NAMALWA (cell line): ENCODE measurements at places on chromosomes 1 and 21.

- DNase-seq = no peak
Measured at GRCh38 chr1:58934706-58935105, 150.9 kb upstream of the JUN start.

- DNase-seq = no peak
Measured at GRCh38 chr1:234882898-234883297, 245.7 kb downstream of the TOMM20 start.

GRCh38 chr1:147591261-147591891 lies 50.1 kb downstream of the BCL9 start:
- DNase-seq = no peak

DNA sequence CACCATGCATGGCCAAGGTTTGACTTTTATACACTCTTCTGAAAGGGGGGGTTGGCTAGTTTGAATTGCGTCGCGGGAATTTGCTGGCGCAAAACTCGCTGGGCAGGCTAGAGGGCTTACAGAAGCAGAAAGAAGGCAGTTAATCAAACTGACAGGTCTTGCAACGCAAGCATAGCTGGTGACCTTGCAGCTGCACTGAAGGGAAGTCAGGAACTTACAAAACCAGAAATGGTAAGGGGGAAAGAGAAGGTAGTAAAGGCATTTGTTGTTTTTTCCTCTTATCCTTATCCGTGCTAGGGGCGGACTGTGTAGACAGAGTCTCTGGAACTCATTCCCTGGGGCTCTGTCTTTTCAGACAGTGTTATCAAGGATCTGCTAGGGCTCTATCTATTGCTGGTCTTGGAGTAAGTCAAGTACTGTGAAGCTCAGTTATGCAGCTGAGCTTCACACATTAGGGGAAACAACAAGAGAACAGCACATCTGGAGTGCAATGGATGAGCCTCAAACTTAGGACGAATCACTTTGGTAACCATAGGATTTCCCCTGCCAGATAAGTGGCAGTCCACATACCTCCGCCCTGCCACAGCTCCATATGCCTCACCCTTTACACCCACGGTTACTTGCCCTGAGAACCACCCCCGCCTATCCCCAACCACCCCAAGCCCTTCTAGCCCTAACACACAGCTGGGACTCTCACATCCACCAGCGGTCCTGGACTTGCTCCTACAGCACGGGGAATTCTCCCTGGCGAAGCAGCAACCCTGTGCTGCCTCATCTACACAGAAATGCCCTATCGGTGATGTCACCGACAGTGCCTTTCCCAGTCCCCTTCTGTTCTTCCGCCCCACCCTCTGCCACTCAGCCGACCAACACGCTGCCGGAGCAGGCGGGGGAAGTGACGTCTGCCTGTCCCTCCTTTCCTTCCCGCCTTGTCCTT lies 251.4 kb downstream of the FAM72C start:
- DNase-seq = peak; percentile 90

- no peak for DNase-seq
Measured at GRCh38 chr1:201349092-201349491, 28.4 kb downstream of the TNNT2 start.

- DNase-seq = no peak
Measured at GRCh38 chr1:202075389-202075788, 47.3 kb upstream of the GPR37L1 start.

DNA sequence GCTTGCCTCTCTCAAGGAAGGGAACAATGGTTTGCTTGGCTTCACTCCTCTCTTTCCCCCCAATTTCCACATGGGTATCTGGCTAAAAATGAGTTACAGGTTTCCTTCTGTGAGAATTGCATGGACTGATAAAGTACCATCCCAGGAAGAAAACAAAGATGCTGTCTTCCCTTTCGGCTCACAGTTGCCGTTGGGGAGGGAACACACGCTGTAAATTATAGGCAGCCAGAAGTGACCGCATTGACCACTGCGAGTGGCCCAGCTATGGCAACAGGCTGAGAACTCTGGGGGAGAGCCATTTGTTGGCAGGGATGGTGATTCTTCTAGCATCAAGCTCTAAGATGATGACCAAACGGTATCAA lies 2.9 kb downstream of the RUNX1 start:
- no peak for DNase-seq

- DNase-seq = no peak
Measured at GRCh38 chr1:60841116-60842046, 241.0 kb upstream of the NFIA start.

GRCh38 chr1:3530926-3531818 lies 76.7 kb downstream of the ARHGEF16 start:
- no peak for DNase-seq

DNA sequence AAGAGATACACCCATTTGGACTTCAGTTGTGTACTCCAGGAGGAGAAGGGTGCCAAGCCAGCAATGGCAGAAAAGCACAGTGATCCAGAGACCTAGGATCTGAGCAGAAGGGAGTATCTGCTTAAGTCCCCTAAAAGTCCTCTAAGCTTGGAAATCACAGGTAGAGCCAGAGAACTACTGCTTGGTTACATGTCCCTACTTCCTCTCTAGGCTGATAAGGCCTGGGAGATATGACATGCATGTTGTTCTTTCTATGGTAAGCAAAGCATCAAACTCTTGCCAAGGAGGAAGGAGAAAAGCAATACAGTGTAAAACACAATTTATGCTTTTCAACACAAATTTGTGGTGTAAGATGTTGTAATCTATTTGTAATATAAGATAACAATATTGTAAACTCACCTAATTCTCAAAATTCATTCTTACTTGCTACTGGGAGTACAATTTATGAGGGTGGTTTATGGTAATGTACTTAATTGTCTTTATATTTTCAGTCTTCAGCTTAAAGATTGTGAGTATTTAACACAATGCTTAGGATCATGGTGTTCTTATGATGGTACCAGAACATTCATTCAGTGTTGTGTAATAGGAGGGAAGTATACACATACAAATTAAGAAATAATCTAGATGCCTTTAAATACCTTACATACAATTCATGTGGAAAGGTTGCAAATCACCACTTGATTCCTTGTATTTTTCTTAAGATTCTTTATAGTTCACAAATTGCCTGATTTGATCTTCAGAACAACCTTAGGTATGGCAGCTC lies 49.1 kb upstream of the GNG12 start:
- no peak for DNase-seq

GRCh38 chr1:17711941-17712340 lies 43.2 kb upstream of the ACTL8 start:
- no peak for DNase-seq

- no peak for DNase-seq
Measured at GRCh38 chr1:31742462-31743212, 21.5 kb downstream of the ADGRB2 start.

DNA sequence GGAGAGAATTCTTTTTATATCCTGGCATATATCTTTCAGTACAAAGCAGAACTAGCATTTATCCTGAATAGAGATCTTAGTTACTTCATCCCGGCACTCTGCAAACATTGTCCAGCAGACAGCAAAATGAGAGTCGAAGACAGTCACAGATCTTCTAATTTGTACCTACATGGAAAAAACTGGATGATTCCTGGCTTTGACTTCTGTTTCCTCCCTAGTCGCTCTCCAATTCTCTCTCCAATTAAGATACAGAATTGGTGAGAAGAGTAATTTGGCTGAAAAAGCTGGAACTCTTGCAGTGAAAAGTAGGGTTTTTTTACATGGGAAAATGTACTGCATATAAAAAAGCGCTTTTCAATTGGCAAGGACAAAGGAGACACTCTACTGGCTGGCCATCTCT lies 151.1 kb upstream of the C8B start:
- DNase-seq = no peak

GRCh38 chr1:179251675-179252074 lies 22.2 kb upstream of the ABL2 start:
- no peak for DNase-seq

DNA sequence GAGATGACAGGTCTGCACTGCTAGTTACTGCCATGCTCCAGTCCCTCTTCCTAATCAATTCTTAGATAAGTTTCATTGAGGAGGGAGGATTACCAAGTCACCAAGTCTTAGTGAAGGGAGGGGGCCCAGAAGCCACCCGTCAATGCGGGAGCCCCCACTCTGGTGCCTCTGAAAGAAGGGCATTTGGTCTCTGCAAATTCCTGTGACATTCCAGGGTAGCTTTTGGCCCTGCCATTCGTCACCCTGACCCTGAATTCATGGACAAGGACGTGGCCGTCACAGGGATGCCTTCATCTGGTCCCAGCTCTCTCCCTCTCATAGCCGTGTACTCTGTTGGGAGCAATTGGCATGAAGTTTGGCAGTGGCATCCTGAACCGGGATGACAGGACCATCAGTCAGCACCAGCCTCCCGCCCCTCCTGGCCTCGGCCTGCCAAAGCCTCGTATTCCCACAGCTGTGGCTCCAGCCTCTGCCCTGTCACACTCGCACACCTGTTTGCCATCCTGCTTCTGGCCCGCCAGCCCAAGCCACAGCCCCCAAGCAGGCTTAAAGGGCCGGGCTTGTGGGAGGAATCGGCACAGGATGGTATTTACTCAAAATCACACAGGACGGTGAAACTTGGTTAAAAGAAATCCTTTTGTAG lies 150.7 kb downstream of the CLIC6 start:
- DNase-seq = no peak

GRCh38 chr21:40833184-40833583 lies 13.8 kb downstream of the DSCAM start:
- DNase-seq = no peak

DNA sequence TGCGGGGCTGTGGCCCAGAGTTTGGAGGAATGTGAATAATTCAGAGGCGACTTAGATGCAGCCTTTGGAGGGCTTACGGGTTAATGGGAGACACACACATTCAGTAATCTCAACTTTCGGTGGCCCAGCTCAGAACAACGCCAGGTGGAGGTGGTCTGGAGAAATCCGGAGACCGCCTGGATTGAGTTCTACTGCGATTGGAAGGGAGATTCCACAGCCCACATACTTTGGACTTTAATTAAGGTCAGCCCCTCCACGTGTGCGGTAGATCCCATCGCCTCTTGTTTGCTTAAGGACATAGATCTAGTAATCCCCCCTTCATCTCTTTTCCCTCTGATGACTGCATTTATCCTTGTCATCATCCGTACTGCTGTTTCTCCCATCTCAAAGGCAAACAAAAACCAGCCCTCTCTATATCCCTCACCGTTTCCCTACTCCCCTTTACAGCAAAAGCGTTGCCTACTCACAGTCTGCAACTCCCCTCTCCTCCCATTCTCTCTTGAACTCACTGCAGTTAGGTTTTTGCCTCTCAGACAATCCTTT lies 720 bp upstream of the BSDC1 start:
- no peak for DNase-seq

GRCh38 chr1:112444269-112444668 lies 48.3 kb downstream of the CTTNBP2NL start:
- no peak for DNase-seq

GRCh38 chr1:52355847-52356505 lies 10.0 kb downstream of the CC2D1B start:
- DNase-seq = no peak

GRCh38 chr1:1344655-1345361 lies 4.4 kb downstream of the DVL1 start:
- no peak for DNase-seq

DNA sequence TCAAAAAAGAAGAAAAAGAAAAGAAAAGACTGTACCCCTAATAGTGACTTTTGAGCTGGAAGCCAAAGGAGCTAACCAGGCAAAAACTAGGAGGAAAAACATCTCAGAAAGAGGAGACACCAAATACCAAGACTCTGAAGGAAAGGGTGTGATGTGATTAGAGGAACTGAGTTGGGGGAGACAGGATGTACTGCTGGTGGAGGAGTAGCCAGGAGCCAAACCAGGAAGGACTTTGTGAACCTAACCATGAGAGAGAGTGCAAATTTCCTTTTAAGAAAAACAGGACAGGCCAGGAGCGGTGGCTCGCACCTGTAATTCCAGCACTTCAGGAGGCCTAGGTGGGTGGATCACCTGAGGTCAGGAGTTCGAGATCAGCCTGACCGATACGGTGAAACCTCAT lies 4.1 kb upstream of the RBP7 start:
- no peak for DNase-seq

- no peak for DNase-seq
Measured at GRCh38 chr1:220184506-220184905, 87.7 kb downstream of the RAB3GAP2 start.

DNA sequence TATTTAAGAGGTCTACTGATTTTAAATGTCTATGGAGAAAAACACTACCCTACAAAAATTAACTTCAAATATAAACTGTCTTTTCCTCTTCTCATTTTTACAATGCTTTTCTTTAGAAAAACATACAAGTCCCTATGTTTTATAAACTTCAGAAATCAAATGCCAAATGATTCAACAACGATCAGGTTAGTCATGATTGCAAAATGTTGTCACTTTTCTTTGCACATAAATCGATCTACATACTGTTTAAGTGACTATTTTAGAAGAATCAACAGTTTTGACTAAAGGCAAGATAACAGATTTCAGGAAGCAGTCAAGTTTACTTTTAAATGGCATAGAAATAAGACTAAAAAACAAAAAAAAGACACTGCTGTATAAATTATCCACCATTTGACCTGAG lies 168.7 kb downstream of the GPATCH2 start:
- DNase-seq = no peak

- no peak for DNase-seq
Measured at GRCh38 chr1:209160230-209160629, 423.3 kb upstream of the CAMK1G start.

DNA sequence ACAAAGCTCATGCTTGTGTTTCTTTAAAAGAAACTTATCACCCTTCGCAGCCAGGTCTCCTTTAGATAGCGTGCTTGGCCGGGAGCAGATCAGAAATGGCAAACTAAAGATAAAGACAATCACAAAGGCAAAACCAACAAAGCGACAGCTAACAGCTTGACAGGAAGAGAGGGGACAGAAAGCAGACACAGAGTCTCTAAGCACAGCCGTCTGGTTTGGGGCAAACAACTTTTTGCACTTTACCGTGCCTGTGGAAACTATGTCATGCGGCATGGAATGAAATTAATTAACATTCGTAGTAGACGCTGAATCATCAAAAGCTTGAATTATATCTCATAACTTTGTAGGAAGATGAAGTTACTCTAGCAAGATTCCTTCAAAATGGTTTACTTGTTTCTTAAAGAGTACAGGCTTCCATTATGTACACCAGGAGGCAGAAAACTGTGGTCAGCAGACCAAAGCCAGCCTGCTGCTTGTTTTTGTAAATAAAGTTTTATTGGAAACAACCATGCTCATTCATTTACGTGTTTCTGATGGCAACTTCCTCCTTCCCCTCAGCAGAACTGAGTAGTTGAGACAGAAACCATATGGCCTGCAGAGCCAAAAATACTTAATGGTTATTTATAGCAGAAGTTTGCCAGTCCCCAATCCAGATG lies 183.2 kb downstream of the KIF26B start:
- DNase-seq = peak; percentile 61

GRCh38 chr1:61253059-61253735 lies 170.8 kb downstream of the NFIA start:
- DNase-seq = peak; percentile 81

- peak; percentile 29 for DNase-seq
Measured at GRCh38 chr21:42028766-42029425, 18.7 kb upstream of the ZBTB21 start.

- DNase-seq = no peak
Measured at GRCh38 chr1:214541693-214542092, 9.7 kb downstream of the PTPN14 start.

GRCh38 chr1:225709101-225709500 lies 56.2 kb upstream of the ENAH start:
- DNase-seq = no peak

GRCh38 chr1:205068457-205069040 lies 15.7 kb downstream of the TMEM81 start:
- no peak for DNase-seq
